Left colon (tissue), 2 donors: ENCODE measurements at places on chromosomes 13 and 19.

DNA sequence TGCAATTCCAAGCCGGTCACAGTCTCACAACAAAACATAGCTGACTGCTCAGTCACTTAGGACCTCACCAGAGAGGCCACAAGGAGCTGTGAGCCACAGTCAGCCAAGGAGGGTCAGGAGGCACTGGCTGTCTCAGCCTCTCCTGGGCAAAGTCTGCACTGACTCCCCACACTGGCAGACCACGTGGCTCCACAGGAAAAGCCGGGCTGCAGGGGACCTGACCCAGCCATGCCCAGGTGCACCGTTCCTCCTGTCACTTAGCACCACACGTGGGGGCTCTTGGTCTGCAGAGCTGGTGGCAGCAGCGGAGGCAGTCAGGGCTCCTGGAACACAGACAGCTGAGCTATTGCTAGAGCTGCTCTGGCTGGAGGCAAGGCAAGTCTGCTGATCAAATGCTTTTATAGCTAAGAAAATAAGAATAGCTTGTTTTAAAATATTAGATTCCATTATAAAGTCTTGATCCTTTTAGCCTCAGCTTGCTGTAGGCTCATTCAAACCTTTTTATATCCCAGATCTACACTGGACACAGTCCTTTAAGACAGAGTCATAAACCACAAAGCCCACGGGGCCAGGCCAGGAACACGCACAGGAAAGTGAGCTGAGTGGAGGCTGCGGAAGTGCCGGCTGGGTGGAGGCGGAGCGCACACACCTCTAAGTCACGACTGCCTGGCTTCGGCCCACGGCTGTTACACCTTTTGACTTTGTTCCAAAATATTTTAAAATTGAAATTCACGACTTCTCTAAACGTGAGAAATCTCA is 744.1 kb downstream of the UQCRFS1 start:
- peak; percentile 79 for DNase-seq

DNA sequence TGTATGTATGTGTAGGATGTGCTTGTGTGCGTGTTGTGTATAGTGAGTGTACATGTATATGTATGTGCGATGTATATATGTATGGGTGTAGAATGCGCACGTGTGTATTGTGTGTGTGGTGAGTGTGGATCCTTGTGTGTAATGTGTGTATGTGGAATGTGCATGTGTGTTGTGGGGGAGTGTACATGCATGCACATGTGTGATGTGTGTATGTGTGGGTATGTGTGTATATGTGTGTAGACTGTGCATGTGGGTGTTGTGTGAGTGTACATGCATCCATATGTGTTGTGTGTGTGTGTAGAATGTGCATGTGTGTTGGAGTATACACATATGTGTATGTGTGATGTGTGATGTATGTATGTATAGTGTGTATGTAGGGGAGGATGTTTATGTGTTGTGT is 18.0 kb upstream of the SPACA7 start:
- no peak for DNase-seq

DNA sequence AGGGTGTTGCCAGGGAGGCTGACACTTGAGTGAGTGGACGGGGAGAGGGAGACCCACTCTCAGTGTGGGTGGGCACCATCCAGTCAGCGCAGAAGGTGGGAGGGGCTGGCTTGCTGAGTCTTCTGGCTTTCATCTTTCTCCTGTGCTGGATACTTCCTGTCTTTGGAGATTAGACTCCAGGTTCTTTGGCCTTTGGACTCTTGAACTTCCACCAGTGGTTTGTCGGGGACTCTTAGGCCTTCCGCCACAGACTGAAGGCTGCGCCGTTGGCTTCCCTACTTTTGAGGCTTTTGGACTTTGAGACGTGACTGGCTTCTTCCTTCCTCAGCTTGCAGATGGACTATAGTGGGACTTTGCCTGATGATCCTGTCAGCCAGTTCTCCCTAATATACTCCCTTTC is 4.3 kb upstream of the LENG8 start:
- DNase-seq = peak; percentile 59

- peak; percentile 64 for DNase-seq
Measured at GRCh38 chr19:10288662-10289166, 1.0 kb upstream of the ICAM5 start.

DNA sequence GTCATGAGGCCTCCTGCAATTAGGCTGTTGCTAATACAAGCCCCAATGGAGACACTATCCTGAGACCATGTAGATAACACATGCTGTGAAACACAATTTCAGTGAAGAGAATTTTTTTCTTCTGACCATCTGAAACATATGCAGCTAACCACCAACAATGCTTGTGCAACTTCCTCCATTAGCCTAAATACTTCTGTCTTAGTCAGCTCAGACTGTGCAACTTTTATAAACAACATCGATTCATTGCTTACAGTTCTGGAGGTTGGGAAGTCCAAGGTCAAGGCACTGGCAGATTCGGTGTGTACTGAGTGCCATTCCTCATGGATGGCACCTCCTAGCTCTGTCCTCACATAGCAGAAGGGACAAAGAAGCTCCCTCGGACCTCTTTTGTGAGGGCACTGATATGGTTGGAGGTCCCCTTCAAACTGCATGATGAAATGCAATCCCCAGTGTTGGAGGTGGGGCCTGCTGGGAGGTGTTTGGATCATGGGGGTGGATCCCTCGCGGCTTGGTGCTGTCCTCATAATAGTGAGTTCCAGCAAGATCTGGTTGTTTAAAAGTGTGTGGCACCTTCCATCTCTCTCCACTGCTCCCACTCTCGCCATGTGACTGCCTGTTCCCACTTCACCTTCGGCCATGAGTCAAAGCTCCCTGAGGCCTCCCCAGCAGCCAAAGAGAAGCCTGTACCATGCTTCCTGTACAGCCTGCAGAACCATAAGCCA is 27.7 kb downstream of the STK24 start:
- DNase-seq = no peak

DNA sequence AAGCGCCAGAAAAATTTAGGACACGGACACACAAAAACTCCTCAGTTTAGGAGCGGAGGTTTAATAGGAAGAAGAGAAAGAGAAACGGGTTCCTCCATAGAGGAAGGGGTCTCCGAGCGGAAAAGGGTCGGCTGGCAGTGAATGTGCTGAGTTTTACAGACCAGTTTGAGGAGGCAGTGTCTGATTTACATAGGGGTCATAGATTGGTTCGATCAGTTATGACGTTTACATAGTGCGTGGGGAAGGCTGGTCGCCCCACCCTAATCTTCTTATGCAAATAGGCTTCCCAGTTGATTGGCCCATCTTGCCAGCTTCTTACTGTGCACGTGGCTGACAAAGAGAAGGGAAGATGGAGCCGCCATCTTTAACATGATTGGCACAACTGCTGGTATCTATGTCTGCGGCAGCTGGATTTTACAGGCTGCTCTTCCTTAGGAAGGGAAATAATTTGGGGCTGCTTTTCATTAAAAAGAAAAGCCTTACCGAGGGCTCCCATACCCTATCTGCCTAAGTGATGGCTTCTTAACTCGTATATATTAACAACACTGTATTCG is 1.2 kb upstream of the ZNF225 start:
- no peak for DNase-seq
